ENCODE measurements at places on chromosomes 12 and 14.

- DNase-seq: no peak
Observed at GRCh38 chr12:76031081-76031413, 529 bp downstream of the PHLDA1 start.

- DNase-seq: no peak
Observed at GRCh38 chr14:39467889-39468524, 35.8 kb upstream of the FBXO33 start.

GRCh38 chr12:4829161-4829792 is 80.4 kb upstream of the KCNA1 start:
- DNase-seq: peak; percentile 65

DNA sequence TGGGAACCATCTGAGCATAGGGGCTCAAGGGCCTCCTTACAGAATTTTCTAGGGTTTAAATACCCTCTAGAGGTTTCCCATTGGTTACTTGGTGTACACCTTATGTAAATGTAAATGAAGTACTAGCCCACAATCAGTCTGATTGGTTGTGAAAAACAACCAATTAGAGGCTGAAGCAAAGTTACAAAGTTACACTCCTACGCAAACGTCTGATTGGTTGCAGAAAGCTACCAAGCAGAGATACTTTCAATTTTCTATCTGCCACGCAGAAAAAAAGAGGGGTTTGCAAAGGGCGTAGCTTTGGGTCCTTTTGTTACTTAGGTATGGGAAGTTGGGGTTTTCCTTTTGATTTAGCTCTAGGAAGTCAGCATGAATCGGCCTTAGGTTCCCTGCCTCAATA is 1.8 kb upstream of the TMEM19 start:
- DNase-seq: no peak
